ENCODE measurements at places on chromosomes 16 and 17. TPM values are rescaled to one million over a fixed set of nuclear protein-coding genes. Genes with fewer than 3 reads are reported as not detected.

- DNase-seq: no peak
These were observed 144.8 kb upstream of the RPH3AL start for GRCh38 chr17:497241-498034.

KRT12 gene
- total RNA-seq: not detected

DNA sequence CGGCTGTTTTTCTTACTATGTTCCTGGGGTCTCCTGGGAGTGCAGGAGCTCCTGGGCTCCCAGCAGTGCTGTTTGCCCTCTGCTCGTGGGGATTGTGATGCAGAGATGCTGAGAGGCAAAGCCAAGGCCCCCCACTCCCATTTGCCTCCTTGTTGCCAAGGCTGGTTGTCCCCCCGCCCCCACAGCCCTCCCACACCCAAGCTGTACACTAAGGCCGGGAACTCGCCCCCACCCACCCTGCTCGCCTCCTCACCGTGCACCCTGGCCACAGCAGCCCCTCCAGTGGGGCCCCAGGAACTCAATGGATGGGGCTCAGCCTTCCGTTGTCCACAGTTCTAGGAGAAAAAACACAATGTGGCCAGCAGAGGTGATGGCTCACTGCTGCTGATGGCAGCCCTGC, 10.2 kb downstream of the NLRC3 start:
- no peak for DNase-seq

- DNase-seq: peak; percentile 24
These were observed 5.8 kb downstream of the TMEM231 start for GRCh38 chr16:75550211-75550662.

SPATA32 gene
- not detected for total RNA-seq
